HEK293T (cell line): ENCODE measurements at places on chromosomes 6 and 20.

DNA sequence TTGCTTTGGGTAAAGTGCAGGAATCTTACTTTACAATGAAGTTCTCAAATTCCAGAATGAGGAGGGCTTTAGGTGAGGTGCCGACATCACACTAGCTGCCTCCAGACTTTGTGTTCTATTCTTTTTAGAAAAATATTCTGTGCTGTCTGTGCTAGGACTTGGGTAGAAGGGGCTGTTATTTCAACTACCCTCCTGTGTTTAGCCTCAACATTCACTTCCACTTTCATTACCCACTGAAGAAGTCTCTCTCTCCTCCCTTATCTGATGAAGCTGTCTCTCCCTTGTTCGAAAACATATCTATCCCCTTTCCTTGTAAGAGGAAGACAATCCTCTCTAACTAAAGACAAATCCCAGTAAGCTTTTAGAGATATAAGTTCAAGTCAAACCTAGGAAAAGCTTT, 25.0 kb upstream of the BRPF3 start:
- DNase-seq, result no peak

DNA sequence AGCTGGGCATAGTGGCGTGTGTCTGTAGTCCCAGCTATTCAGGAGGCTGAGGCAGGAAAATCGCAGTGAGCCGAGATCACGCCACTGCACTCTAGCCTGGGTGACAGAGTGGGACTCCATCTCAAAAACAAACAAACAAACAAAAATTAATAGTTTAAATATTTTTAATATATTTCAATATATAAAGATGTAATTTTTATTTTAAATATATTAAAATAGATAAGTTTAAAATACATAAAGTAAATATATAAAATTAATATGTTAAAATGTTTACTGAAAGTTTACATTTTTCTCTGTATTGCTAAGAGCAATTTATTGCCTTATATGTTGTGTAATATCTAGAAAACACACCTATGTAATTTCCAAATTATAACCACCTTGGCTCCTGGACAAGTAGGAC, 44.7 kb upstream of the ESR1 start:
- DNase-seq, result no peak

DNA sequence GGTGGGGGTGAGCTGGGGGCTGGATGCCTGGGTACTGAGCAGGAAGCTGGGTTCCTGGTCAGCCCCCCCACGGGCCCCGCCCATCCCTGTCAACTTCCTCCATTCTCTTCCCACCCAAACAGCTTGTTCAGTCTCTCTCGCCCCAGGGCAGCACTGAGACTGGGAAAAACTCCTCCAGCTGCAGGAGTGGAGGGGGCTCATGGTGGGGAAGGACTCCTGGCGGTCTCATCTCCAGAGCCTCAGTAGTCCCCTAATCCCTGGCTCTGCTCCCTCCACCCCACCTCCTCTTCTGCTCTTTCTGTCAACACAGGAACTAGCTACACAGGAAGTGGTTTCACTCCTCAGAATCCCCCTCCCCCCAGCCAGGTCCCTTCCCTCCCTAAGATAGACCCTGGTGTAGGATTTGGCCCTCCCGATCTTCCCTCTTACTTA, at the start of gene GPSM3:
Gene GPSM3 (minus strand): TSS at position 36 of the 432 bp plus-strand sequence. CDS start 130 bp downstream, outside the sequence.
- DNase-seq, result no peak

GRCh38 chr6:155968921-155969320, 513.3 kb upstream of the NOX3 start:
- no peak for DNase-seq

DNA sequence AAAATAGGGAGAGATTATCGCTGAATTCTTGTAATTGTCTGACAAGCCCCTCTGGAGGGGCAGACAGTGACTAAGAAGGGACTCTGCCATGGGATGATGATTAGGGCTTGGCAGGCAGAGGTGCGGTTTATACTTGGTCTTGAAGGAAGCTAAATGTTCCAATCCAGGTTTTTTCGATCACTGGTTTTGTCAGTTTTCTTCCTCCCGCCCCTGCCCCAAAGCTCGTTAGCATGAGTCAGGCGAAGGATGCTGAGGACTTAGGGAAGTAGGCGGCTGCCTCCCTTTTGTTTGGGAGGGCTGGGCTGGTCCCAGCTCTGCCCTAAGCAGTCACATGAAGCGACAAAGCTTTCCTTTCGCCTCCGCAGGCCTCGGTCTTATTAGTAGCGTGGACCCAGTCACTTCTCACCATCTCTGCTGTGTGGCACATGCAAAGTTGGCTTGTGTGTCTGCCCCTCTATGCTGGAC, 314.2 kb downstream of the CDC5L start:
- DNase-seq, result no peak

DNA sequence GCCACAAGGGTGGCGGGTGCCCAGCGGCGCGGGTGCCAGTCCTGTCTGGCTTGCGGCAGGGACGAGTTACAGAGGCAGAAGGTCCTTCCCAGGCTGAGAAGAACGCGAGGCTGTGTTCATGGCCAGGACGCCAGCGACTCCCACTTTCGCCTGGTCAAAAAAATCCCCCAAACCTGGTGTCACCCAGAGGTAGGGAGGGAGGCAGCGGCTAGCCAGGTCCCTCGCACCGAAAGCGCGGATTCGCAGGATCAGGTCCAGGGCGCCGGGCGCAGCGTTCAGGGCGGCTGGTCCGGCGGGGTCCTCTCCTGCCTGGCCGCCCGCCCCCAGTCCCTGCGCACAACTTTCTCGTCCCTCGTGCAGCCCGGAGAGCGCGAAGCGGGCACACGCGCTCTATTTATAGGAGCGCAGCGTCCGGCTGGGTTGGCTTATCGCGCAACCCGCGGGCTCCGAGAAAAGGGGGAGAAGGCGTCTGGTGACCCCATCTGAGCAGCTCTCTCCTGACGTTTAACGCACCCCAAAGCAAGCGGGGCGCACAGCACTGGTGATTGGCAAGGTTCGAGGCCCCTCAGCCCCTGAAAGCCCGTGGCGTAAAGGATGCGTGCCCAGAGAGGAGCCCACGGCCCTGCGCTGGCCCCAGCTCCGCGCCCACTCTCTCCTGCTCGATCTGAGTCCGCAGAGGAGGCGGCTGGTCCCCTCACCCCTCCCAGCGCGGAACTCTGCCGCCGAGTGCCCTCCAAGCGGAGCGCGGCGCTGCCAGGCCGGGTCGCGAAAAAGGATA, 519 bp downstream of the CBLN4 start:
- no peak for DNase-seq

DNA sequence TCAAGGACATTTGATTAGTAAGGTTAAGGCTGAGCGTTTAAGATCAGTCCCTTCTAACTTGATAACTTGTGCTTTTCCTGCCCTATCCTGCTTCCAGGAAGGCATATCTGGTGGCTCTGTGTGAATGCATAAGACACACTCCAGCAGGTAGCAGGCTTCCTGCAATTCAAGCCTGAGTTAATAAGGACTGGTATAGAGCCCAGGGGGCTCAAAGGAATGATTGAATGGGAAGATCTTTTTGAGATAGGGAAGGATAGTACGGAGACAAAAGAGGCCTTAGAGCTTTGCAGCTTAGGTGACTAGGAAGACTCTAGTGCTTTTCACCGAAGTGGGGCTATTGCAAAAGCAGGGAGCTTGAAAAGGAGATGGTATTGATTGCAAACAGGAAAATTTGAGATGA, 307.1 kb downstream of the GRIK2 start:
- no peak for DNase-seq

DNA sequence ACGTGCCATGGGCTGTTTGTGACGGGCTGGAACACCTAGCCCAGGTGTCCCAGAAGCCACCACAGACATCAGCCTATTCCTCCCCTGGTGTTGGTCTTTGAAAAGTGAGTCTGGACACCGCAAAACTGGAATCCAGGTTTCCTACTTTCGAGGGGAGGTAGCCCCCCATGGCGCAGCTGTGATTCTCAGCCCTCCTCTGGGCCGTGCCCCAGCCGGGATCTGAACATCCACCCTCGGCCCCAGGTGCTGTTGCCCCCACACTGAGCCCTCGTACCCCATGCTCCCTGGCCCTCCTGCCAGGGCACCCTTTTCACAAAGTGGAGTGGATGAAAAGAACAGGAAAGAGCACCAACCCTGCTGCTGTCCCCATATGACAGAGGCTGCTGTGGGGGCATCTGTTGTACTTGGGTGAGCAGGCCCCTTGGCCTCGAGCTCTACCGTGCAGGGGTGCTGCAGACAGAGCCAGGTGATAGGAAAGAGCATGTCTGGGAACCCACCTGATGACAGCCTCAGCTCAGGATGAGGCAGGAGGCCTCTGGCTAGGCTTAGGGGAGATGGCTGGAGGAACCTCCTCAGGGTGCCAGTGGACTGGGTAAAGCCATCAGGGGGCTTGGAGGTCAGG, 18.8 kb upstream of the MAS1L start:
- DNase-seq, result no peak

- DNase-seq, result no peak
Observed at GRCh38 chr6:128139519-128139918, 238.7 kb upstream of the THEMIS start.

DNA sequence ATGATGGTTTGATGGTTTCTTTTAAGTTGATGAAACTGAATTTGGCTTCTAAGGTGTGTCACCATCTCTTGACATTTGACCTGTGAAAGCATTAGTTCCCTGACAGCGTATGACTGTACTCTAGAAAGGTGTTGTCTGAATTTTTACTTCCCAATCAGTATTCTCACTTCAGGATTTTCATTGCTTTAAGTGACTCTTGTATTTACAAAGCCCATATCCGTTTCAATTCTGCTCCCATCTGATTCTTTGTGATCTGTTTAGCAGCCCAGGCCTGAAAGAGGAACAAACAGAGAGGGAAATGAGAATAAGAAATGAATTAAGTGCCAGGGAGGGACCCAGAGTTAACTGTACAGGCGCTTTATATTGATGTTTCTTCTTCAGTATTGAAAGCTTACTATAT, 73.7 kb downstream of the FARS2 start:
- no peak for DNase-seq

- no peak for DNase-seq
Observed at GRCh38 chr6:2168480-2168879, 76.9 kb downstream of the GMDS start.

- DNase-seq, result no peak
Observed at GRCh38 chr6:127519469-127519785, 292 bp upstream of the MTCL3 start.

DNA sequence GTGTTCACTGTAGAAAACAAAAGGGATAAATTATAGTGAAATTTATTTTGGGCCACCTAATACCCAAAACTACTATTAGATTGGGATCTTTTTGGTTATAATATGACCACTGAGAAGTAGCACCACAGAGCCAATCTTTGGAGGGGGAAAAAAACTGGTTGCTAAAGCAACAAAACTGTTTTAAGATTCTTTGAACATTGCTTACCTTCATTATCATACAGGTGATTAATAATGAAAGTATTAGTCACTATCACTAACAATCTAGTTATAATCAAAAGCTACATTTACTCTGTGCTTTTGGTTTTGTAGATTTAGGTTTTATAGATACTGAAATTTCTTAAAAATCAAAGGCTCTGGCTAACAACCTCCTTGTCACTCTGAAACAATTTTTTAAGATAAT, 31.7 kb downstream of the STX7 start:
- no peak for DNase-seq

GRCh38 chr6:31901953-31902643, at the start of gene ZBTB12:
Gene ZBTB12, minus strand, starts transcription at chr6:31902086. Its CDS starts 781 bp downstream, at chr6:31901305.
- peak; percentile 87 for DNase-seq

DNA sequence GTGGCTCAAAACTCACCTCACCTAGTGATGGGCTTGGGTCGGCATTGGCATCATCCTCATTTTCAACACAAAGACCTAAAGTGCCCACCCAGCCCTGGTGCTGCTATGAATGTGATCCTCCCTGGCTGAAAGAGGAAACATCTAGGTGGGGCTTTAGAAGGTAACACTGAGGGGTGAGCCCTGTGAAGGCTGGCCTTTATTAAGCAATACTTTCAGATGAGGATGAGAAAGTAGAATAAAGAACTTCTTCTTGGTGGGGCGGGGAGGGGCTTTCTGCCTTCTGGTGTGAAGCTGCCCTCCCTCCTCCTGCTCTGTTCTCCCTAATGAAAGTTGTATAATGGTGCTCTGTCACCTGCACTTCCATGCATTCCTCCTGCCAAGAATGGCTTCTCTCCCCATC, 133.0 kb upstream of the TRAF3IP2 start:
- DNase-seq, result no peak

DNA sequence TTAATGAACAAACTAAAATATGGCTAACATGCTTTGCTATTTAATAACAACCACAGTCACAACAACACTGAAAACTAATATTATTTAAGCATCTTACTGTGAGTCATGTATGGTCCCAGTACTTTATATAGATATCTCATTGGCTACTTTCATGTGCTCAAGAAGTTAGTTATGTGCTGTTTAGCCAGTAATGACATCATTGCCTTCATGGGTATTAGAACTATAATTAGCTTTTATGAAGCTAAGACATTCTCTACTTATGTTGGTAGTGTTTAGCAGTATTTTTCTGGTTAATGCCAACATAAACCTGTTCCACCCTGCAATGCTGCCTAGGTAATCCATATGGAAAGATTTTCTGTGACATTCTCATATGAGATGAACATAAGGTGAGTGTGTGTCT, 56.1 kb downstream of the ADGRG6 start:
- DNase-seq, result no peak

- no peak for DNase-seq
Observed at GRCh38 chr6:133805876-133806275, 83.0 kb upstream of the TCF21 start.

DNA sequence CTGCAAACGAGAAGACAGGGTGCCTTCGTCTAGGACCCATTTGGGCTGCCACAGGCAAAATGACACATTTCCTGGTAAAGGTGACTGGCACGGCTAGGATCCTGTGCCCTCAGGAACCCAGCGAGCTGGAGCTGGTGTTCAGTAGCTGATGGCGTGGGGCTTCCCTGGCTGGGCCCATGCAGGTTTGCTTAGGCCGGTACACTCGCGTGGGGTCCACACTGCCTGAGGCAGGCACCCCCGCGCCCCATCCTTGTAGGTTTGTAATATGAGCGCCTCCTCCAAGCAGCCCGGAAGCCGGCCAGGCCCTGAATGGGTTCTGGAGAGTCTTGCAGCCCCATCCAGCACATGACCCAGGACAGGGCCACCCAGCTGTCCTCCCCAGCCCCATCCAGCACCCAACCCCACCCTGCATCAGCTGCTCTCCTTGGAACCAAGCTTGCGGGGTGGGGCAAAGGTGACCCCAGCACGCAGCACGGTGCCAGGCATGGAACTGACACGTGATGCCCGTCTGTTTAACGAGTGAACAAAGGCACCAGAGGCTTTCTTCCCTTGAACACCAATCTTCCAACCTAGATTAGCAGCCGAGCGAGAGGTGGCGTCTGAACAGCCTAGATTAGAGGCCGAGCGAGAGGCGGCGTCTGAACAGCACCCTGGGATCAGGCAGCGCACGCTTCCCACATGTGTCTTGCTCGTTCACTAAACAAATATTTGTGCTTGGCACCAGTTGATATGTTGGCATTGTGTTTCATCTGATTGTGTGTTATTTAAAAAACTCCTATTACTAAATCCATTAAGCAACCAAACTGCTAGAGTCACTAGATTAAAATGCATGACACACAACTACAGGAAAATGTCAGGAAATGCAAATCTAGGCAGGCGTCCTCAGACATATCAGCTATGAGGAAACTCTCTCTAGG, 112.1 kb downstream of the DLL1 start:
- DNase-seq, result no peak

GRCh38 chr20:32189691-32190615, 17.6 kb downstream of the PLAGL2 start:
- DNase-seq, result no peak

GRCh38 chr6:148713921-148714320, 32.9 kb upstream of the UST start:
- DNase-seq, result no peak

- DNase-seq, result no peak
Observed at GRCh38 chr6:163588220-163588919, 173.9 kb downstream of the QKI start.
